Glutamatergic neuron (in vitro differentiated cells): ENCODE measurements at places on chromosomes 7 and 10.

DNA sequence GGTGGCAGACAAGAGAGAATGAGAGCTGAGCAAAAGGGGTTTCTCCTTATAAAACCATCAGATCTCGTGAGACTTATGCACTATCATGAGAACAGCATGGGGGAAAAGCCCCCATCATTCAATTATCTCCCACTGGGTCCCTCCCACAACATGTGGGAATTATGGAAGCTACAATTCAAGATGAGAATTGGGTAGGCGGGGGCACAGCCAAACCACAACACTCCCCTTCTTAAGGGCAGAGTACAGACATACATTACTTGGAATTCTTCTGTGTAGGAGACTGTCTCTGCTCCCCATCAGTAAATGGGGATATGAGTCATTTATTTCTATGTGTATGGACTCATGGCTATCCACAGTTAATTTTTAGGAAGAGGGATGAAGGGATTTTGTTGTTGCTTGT lies 31.2 kb downstream of the FAM171A1 start:
- H3K36me3 ChIP-seq: no peaks in the 10 kb centered on the region
- H3K4me1 ChIP-seq: peaks cover 56% of the 10 kb centered on the region
- no peak overlapping the region for H3K4me3 ChIP-seq
- H3K27me3 ChIP-seq: peaks cover 4% of the 10 kb centered on the region

DNA sequence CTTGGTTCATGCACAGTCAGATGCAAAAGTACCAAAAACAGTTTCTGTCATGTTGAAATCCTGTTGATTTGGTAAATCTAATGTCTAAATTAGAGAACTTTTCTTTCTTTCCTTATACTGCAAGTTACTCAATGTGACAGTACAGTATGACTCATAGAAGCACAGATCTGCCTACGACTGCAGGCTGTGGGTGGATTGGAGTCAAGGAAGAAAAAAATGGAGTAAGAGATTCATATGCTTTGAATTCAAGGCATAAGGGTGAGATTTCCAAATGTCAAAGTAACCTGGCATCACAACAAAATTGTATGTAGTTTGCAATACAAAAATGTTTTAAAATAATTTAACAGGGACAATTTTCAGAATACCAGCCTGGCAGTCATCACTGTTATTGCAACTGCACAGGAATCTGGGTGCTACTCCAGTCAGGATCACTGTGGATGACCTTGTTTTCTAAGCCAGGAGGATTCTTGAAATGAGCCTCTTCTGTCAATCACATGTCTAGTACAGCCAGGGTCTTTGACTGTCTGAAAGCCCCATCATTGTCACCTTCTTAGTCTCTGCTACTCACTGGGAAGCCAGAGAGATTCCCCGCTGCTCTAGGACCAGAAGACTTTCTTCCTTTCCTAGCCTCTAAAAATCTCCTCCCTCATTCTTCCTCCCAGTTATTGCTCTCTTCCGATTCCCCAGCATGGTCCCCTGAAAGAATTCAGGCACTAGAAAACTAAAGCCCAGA lies 83.6 kb downstream of the CD36 start:
- peaks cover 32% of the 10 kb centered on the region for H3K4me1 ChIP-seq
- H3K36me3 ChIP-seq: no peaks in the 10 kb centered on the region
- no peak for DNase-seq
- no peaks in the 10 kb centered on the region for H3K27me3 ChIP-seq

DNA sequence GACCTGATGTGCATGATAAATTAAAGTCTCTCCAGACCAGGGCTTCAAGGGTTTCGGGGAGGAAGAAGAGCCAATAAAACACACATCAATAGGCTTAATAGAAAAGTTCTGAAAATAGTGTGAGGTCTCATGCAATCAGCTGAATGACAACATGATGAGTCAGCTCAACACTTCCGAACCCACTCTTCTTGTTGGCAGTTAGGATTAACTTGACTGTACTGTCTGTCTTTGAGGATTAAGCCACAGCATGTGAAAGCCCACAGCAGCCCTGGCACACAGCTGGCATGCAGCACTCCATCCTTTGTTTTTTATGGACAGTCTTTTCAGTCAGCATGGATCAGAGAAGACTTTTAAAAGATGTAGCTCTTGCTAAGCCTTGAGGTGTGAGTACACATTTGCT lies 526.9 kb upstream of the VSTM2A start:
- no peaks in the 10 kb centered on the region for H3K27me3 ChIP-seq
- peaks cover 11% of the 10 kb centered on the region for H3K4me1 ChIP-seq
- H3K4me3 ChIP-seq: no peak overlapping the region
- H3K36me3 ChIP-seq: no peaks in the 10 kb centered on the region

DNA sequence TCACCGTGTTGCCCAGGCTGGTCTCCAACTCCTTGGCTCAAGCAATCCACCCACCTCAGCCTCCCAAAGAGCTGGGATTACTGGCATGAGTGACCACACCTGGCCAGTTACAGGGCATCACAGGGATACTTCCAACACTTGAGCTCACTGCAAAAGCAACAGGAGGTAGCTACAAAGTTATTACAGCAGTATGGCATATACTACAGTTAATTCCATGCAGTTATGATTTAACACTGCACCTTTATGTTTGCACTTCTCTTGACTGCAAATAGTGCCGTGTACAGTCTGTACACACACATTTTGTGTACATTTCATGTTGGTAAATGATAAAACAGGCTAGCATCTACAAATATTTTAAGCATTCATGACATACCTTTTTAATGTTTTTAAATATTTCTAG lies 21.3 kb downstream of the SRPK2 start:
- no peak for DNase-seq
- no peak overlapping the region for H3K27ac ChIP-seq
- H3K27me3 ChIP-seq: no peaks in the 10 kb centered on the region
- no peaks in the 10 kb centered on the region for H3K4me1 ChIP-seq
- H3K4me3 ChIP-seq: no peak overlapping the region

DNA sequence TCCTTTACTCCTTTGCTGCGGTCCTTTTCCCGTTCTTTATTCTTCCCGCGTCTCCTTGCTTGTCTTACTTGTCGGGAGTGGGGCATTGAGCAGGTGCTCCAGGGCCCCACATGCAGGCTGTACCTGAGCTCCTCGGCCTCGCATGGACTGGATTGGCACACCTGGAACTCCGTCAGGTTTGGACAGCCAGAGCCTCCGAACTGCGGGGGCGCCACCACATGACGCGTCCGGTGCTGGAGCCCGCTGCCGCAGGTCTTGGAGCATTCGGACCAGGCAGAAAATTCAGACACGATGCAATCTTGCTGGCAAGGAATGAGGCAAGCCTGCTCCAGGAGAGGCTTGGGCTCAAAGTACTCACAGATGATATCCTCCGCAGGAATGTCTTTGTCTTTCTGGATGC lies 195.7 kb downstream of the THSD7A start:
- H3K4me3 ChIP-seq: no peak overlapping the region
- no peak for DNase-seq
- peaks cover 4% of the 10 kb centered on the region for H3K27me3 ChIP-seq

DNA sequence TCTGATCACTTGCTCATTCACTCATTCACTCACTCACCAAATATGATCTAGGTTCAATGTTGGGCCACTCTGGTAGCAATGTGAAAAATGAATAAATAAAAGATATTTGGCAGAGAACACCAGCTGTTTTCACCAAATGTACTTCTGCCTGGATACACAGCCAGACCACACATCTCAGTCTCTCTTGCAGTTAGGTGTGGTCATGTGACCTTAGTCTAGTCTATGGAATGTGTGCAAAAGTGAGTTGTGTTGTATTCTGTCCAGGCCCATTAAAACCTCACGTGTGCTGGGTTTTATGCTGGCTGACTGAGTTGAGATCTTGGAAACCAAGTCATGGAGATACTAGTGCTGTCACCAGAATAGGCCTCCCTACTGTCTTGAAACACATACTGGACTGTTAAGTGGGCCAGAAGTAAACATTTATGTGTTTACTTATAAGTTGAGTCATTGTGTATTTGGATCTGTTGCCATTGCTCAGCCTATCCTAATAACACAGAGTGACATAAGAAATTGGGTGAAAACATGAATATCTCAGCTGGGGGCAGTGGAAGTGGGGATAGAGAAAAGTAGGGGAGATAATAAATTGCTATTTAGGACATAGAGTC lies 145.5 kb downstream of the PTEN start:
- H3K27me3 ChIP-seq: no peaks in the 10 kb centered on the region
- no peaks in the 10 kb centered on the region for H3K4me1 ChIP-seq
- H3K36me3 ChIP-seq: peaks cover 7% of the 10 kb centered on the region
- DNase-seq: no peak
- no peak overlapping the region for H3K4me3 ChIP-seq
- no peak overlapping the region for H3K27ac ChIP-seq

GRCh38 chr7:30348083-30348560 lies 63.7 kb downstream of the ZNRF2 start:
- H3K4me3 ChIP-seq: no peak overlapping the region
- H3K27ac ChIP-seq: no peak overlapping the region
- DNase-seq: no peak
